ENCODE measurements at places on chromosomes 2 and 18. TPM values are rescaled to one million over a fixed set of nuclear protein-coding genes. Genes with fewer than 3 reads are reported as not detected.
A peak's percentile ranks its signal among the peaks of the same experiment; 100 is the strongest.

- DNase-seq = no peak
Measured at GRCh38 chr2:126269911-126270310, 386.0 kb upstream of the GYPC start.

GRCh38 chr2:108320326-108320922 lies 31.7 kb downstream of the SULT1C2 start:
- no peak for DNase-seq

GRCh38 chr2:88006912-88007439 lies 9.4 kb downstream of the RNU2-63P start:
- DNase-seq = no peak

The ALLC gene
- not detected for total RNA-seq

The SLC9A4 gene
- total RNA-seq = not detected

The MC5R gene
- total RNA-seq = 0.36 TPM

The TMEFF2 gene
- total RNA-seq = under 0.01 TPM

DNA sequence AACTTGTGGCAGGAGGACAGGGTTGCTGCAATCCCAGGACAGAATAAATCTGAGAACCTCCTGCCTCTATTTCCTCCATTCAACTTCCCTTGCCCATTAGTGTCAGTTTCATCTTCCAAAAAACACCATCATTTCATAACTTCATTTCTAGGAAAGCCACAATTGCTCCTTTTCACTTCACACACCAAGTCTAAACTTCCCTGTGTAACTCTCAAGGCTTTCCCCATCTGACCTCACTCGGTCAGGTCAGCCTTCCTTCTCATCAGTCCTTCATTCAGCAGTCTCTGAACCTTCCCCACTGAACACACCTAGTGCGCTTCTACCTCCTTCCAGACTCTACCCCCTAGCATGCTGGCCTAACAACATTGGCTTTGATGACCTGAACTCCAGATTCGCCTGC lies 35.8 kb downstream of the TCF7L1 start:
- no peak for DNase-seq

GRCh38 chr18:26255695-26256622 lies 29.7 kb downstream of the TAF4B start:
- DNase-seq = no peak

The MARCO gene
- not detected for total RNA-seq

GRCh38 chr2:221554769-221555493 lies 17.2 kb downstream of the EPHA4 start:
- DNase-seq = no peak

The KIDINS220 gene
- total RNA-seq = 134 TPM

- DNase-seq = no peak
Measured at GRCh38 chr2:62744603-62745002, 39.1 kb downstream of the EHBP1 start.

DNA sequence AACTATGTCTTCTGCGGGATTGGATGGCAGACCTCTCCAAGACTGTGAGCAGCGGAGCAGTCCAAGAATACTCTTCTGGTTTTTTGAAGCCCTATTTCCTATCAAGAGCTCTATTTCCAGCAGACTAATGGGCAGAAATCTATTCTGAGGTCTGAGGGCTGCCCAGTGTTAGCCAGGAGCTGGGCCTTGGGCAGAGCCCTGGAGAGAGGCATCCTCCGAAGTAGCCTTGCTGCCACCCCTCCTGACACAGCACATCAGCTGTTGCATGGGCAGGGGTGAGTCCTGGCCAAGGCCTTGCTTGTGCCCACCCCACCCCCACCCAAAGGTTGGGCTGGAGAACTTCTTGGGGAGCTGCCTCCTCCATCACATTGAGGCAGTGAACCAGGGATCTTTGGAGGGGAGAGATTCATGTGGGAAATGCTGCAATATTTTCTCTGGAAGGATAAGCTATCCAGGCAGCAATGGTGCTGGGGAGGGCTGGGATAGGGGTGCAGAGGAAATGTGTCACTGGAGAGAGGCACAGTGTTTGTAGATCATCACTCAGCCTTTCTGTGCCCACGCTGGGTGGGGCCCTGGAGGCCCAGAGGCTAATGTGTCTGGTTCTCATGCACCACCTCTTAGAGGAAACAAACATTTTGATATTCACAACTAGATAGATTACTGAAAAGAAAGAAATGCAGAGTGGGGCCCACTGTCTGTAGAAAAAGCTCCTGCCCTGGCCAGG lies 104.7 kb downstream of the VSNL1 start:
- peak; percentile 53 for DNase-seq

- DNase-seq = no peak
Measured at GRCh38 chr2:241822264-241822623, 13.3 kb downstream of the NEU4 start.

GRCh38 chr2:73253400-73253799 lies 19.3 kb downstream of the CCT7 start:
- DNase-seq = peak; percentile 30
